NCI-H2029 (cell line): ENCODE measurements at places on chromosomes 11 and 22.
A peak's percentile ranks its signal among the peaks of the same experiment; 100 is the strongest.

- no peak for DNase-seq
Observed at GRCh38 chr11:14275076-14275475, 83.9 kb downstream of the RRAS2 start.

DNA sequence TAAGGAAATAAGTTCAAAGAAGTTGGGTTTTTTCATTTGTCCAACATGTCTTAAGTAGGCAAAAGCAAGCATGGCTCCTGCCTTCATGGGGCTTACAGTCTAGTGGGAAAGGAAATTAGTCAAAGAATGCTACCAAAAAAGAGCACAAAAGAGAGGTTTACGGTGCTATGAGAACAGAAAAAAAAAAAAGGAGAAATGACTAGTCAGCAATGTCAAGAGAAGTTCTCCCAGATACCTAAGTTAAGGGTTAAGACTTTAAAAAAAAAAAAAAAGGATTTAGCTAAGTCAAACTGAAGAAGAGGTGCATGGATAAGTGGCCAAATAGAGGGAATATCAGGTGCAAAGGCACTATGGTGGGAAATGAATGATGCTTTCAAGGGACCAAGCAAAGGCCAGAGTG, 29.3 kb downstream of the SERGEF start:
- no peak for DNase-seq

DNA sequence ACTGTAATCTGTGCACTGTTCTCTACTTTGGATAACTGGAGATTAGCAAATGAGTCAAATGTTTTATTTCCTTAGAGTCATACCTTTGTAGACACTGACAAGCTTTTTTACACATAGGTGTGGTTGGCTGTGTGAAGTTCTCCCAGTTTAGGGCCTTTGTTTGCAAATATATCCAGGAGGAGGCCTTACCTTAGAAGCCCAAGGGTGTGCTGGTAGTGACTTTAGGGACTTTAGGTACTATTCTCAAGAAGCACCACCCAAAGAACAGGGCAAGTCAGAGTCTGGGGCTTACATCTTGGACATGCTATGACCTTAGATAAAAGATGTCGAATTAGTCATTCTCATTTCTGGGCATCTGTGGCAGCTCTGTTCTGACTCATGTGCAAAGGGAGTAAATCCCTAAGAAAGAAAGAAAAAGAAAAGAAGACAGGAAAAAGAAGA, 4.8 kb upstream of the FAR1 start:
- no peak for DNase-seq

- no peak for DNase-seq
Observed at GRCh38 chr11:93267383-93267782, 63.2 kb upstream of the DEUP1 start.

DNA sequence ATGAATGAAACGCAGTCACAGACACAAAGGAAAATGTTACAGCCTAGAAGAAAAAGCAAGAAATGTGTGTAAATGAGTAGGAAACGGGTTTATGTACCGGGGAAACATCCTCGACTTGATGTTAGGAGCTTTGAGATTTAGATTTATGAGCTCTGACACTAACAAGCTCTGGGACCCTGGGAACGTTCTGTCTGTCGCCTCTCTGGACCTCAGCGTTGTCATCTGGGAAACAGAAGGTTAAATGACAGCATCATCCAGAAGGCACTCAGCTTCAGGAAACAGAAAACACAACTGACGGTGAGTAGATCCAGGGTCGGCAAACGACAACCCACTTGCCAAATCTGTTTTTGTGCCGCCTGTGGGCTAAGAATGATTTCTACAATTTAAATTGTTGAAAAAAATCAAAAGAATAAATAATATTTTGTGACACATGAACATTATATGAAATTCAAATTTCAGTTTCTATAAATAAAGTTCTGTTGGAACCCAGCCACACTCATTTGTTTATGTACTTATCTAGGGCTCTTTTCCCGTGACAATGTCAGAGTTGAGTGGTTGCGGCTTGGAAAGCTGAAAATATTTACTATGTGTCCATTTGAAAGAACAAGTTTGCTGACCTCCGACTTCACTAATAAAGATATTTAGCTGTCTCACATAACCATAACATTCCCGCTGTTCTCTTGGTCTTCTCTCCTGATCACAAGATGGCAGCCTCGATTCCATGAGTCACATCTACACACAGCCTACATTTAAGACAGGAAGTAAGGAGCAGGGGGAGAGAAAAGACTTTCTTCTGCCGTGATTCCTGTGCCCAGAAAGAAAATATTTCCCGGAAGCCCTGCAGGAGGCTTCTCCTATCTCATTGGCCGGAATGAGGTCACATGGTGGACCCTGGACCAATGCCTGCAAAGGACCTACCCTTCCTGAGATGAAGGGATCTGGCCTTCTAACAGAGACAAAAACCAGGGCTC, 47.1 kb upstream of the SYT13 start:
- DNase-seq = peak; percentile 88

DNA sequence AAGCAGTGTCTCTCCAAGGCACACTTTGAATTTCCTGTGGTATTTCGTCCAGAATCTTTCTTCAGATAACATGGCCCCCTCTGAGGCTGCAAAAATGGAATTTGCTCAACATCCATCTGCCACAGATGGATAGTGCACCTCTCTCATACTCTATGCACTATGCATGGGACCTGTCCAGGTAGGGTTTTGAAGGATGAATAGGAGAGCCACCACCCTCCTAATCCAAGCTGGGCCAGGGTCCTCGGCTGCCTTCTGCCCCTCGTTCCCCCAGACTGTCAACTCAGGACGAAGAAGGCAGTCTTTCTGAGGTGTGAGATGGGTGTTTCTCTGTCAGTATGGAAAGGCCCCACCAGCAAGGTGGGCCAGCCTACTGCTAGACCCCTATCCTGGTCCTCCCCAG, 56.4 kb downstream of the MN1 start:
- DNase-seq = no peak

- no peak for DNase-seq
Observed at GRCh38 chr11:5196067-5196466, 4.4 kb downstream of the OR51V1 start.

GRCh38 chr11:8584082-8584481, 9.9 kb downstream of the STK33 start:
- DNase-seq = no peak

- DNase-seq = no peak
Observed at GRCh38 chr11:46049325-46049897, 71.8 kb downstream of the PHF21A start.

- no peak for DNase-seq
Observed at GRCh38 chr11:2302896-2303626, 1.2 kb downstream of the TSPAN32 start.

DNA sequence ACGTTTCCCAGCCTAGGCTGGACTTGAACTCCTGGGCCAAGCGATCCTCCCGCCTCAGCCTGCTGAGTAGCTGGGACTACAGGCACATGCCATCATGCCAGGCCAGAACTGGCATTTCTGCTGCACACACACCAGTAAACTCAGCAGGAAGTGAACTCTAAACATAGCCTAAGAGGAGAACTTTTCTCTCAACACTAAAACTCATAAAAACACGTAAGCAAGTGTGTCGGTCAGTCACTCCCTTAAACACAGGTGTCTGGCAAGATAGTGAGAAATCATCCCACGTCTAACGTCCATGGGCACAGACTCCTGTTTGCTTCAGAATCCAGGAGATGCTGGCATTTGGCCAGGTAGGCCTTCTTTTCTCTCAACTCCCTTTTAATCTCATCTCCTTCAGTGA, 104.8 kb downstream of the RPL27A start:
- DNase-seq = no peak

DNA sequence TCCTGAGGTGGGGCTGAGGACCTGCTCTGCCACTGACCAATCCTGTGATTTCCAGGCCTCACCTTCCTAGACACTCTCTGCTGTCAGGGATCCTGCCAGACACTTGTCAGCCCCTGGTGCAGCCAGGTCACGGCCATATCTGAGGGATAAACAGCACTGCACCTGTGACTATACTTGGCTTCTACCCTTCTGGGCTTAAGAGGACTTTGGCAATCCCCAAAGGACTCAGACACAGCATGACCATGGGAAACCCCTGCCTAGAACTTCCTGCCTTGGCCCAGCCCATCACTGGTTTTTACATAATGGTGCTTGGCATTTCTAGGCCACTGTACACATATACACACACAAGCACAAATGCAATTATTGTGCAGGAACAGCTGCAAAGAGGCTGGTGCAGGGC, 11.6 kb upstream of the OLFML1 start:
- DNase-seq = no peak

- no peak for DNase-seq
Observed at GRCh38 chr11:107804971-107805370, 53.6 kb downstream of the SLC35F2 start.

GRCh38 chr22:46773076-46773475, 10.6 kb downstream of the TBC1D22A start:
- no peak for DNase-seq

- DNase-seq = no peak
Observed at GRCh38 chr22:36755316-36755715, 20.6 kb downstream of the IFT27 start.

- no peak for DNase-seq
Observed at GRCh38 chr11:113553235-113553634, 78.0 kb upstream of the DRD2 start.

DNA sequence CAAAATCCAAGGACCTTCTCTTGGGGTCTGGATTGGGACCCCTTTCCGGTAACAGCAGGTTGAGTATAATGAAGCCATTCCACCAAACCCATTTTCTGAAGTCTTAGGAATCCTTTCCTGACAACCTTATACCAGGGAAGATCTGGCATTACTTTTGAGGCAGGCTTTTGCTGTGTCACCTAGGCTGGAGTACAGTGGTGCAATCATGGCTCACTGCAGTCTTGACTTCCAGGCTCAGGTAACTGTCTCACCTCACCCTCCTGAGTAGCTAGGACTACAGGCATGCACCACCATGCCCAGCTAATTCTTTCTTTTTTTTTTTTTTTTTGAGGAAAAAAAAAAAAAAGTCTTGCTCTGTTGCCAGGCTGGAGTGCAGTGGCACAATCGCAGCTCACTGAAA, 55.8 kb upstream of the TREH start:
- no peak for DNase-seq
